Left renal cortex interstitium (tissue), 4 donors: ENCODE measurements at places on chromosomes 7 and 10. TPM values are rescaled to one million over a fixed set of nuclear protein-coding genes. Genes with fewer than 3 reads are reported as not detected.

DNA sequence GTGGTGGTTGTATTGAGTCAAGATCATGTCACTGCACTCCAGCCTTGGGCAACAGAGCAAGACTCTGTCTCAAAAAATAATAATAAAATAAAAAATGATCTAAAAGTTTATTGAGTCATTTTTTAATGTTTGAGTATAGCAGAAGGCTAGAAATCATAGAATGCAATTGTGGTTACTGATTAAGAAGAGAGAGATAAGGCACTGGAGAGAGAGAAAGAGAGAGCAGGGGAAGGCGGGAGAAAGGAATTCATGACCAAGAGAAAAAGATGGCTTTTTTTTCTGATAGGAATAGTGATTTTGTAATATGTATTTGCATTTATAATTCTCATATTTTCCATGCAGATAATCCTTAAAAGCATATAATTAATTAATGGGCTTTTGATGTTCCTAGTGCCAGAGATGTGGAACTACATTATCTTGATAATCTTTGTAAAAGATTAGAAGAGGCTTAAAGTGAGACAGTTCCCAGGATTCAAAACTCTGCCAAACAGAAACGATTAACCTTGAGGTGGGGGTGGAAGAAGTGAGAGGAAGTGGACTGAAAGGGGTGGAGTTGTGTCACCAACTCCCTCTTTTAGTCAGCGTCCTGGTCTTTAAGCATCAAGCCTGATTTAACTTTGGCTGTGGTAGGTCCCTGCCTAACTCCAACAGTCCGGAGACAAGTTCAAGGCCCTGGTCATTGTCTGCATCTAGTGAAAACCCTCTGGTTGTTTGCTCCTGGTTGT, 76.2 kb downstream of the CHN2 start:
- DNase-seq, result no peak

GRCh38 chr7:34275624-34276023, 370.3 kb downstream of the BMPER start:
- DNase-seq, result no peak

GRCh38 chr7:36343548-36343947, 46.1 kb upstream of the ANLN start:
- no peak for DNase-seq

DNA sequence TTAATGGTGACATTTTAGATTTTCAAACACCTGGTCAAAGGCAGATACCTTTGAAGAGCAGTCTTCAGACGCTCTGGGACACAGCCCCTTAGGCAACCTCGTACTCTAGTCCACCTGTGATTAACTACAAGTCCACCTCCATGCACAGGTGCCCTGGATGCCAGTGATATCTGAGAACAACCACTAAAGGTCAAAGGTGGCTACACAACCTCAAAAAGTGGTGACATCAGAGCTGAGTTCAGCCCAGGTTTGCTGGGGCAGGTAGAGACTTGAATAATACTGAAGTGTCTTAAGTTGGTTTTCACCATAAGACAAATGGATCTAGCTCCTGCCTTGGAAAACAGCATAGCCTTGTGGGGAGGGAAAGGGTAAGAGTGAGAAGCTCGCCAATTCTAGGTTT, 143.4 kb upstream of the ADO start:
- no peak for DNase-seq

GRCh38 chr7:139721821-139722220, 56.0 kb downstream of the HIPK2 start:
- no peak for DNase-seq

GRCh38 chr10:34830217-34830822, 15.2 kb upstream of the PARD3 start:
- DNase-seq, result no peak

- no peak for DNase-seq
These were observed 105.6 kb downstream of the CTBP2 start for GRCh38 chr10:125054669-125055268.

DNA sequence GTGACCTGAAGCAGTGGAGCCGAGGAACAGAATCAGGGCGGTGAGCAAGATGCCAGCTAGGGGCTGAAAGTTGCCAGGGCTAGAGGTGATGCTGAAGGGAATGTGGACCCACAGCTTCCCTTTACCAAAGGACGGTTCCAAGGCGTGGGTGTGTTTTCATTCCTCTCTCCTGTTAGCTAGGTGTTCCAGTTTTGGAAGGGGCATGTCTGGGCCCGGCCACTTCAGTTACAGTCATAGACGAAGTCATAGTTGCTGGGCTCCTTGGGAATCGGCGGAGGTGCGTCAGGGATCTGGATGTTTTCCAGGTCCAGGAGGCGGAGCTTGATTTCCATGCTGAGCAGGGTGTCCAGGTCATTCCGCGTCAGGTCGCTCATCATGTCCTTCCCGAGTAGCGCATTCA, 131.0 kb upstream of the AOAH start:
- DNase-seq, result no peak

- no peak for DNase-seq
These were observed 146.6 kb downstream of the BMS1 start for GRCh38 chr10:42929236-42929635.

GRCh38 chr7:44103923-44104859, at the start of gene AEBP1:
TSS of gene AEBP1 (plus strand) at chr7:44104345. CDS start at chr7:44104666, 321 bp downstream.
- DNase-seq, result no peak

- DNase-seq, result no peak
These were observed 3.4 kb downstream of the PRXL2A start for GRCh38 chr10:80411681-80412220.

DNA sequence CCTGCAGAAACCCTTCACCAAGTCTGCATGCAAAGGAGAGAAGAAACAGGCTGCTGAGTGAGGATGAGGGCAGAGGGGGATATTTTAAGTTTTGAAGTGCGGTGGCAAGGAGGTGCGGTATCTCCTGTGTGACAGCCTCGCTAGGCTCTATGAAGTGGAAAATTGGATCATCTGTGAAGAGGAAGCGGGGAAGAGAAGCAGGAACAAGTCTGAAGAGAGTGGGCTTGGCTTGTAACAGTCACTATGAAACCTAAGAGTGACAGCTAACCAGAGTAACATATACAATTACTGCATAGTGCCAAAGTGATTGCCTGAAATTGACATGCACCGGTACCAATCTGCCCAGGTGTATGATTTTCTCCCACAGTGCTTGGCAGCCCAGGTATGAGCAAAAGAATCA, 287.5 kb upstream of the KLF14 start:
- no peak for DNase-seq

- no peak for DNase-seq
These were observed 61.1 kb downstream of the GRK5 start for GRCh38 chr10:119268428-119268827.

GRCh38 chr7:90672210-90672609, 76.1 kb downstream of the CDK14 start:
- DNase-seq, result no peak

GRCh38 chr7:83429493-83429892, 219.4 kb downstream of the SEMA3E start:
- DNase-seq, result no peak

DNA sequence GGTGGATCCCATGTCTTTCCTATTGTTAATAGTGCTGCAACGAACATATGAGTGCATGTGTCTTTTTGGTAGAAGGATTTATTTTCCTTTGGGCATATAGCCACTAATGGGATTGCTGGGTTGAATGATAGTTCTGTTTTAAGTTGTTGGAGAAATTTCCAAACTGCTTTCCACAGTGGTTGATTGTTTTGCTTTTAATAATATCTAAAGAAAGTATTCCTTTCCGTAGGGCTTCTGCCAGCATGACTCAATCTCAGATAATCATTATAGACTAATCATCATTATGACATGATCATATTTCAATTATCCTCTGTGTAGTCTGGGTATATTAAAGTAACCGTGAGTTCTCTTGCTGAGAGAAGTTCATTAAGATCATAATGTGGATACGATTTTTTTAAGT, 110.2 kb upstream of the KMT2E start:
- DNase-seq, result no peak

DNA sequence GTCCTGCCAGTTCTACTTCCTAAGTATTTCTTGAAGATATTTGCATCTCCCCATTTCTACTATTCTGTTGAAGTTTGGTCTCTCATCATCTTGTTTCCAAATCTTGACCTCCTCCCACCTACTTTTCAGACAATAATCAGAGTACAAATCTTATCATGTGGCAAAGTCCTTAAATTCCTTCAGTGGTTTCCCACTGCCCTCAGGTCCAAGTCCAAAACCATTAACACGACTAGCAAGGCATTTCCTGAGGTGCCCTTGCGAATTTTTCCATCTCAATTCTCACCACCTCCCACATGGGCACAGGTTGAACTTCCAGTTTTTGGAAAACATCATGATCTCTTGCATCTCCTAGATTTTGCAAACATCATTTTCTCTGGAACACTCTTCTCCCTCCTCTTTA, 97.2 kb upstream of the CDK1 start:
- no peak for DNase-seq

- peak; percentile 63 for DNase-seq
These were observed 150.2 kb downstream of the REEP3 start for GRCh38 chr10:63671317-63671937.

DNA sequence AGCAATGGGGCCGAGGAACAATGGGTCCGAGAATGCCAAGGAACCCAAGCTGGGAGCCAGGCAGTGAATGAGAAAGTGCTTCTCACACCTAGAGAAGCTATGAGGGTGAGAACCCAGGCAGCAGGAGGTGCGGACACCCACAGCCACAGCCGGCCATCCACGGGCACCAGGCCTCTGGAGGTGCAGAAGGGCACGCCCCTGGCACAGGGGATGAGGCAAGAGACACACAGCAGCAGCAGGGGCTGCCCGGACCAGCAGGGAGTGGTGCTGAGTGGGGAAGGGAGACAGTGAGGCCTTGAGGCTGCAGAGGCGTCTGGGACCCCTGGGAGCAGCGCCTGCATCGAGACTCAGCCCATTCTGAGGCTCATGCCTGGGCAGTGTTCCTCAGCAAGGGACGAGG, 135.3 kb downstream of the MAD1L1 start:
- DNase-seq, result no peak

DNA sequence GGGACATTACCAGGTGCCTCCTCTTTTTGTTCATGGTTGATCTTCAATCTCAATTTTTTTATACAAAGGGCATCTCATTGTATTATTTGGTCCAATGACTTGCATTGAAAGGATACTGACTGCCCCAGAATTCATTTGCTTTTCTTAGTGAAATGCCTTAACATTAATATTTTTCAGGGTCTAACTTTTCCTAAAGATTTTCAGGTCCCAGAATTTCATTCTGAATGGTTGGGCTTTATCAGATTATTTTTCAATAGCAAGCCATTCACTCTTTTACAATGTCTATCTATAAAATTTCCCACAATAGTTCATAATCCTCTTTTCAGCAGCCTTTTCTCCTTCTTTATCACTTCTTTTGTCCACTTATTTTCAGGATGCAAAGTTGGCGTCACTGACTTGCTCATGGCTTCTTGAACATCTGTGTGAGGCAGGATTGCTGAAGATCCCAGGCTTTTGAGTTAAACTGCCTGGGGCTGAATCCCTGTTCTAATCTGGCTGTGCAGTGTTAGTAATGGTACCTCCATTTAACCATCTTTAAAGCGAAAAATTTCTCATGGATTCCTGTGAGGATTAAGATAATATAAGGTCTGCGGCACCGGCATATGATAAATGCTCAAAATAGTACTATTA, 131.7 kb upstream of the HDAC9 start:
- DNase-seq, result no peak

- DNase-seq, result no peak
These were observed 97.9 kb upstream of the KLF14 start for GRCh38 chr7:130831817-130832481.

DNA sequence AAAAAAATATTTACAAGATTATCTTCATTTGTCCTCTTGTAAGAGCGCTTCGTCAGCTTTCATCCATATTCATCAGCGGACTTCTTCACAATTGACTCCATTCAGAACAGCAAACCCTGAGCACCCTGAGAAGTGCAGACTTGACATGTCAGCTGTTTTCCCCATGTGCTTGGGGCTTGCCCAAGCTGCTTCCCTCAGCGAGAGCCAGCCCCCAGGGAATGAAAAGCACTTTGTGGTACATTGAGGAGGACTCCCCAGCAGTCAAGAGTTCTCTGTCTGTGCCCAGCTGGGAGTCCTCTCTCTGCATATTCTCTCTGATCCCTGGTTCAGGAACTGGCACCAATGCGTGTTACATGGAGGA, 22.7 kb downstream of the HKDC1 start:
- DNase-seq, result no peak

DNA sequence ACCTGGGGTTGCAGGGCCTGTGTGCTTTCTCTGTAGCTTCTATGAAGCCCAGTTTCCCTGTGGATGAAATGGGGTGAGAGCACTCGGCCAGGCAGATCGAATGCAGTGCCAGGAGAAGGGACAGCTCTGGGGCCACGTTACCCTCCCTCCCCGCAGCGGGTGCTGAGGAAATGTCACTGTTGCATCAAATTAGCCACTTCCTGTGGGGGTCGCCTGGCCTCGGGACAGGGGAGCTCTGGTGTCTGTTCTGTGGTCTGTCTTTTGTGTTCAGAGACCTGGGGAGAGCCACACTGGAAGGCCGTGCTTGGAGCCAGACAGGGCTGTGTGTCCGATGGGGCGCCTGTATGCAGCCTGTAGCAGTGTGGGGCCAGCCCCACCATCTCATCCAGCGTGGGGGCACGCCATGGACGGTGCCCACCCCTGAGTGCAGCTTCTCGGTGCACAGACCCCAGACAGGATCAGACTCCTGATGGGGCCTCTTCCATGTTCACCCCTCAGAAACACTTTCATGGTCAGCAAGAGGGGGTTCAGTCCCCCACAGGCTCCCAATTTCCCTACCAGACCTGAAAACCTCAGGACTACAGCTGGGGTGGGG, 13.6 kb downstream of the TTYH3 start:
- no peak for DNase-seq

DNA sequence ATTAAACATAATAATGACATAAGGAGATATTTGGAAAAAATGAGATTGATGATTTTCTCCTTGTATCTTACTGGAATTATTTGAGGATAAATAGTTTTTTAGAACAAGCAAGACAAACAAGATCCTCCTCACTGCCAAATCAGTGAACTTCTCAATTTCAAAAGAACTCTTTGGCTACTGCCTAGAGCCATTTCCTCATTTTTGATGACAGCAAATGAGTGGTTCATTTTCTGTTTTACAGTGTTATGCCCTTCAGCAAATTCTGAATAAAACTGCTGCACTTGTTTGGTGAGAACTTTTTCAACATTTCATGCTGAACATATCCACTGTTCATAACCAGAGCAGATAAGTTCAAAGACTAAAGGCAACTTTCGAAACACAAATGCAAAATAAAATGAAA, 42.5 kb upstream of the AHR start:
- DNase-seq, result no peak

GRCh38 chr7:13524076-13524475, 465.4 kb downstream of the ETV1 start:
- no peak for DNase-seq

The MBL2 gene
- not detected for polyA plus RNA-seq

The EBF3 gene
- polyA plus RNA-seq, result 0.89 TPM

The TEX47 gene
- not detected for polyA plus RNA-seq

The ANK3 gene
- 115 TPM for polyA plus RNA-seq

The C10orf90 gene
- 0.39 TPM for polyA plus RNA-seq

The PHYH gene
- polyA plus RNA-seq, result 44.6 TPM

The ZP3 gene
- 3.4 TPM for polyA plus RNA-seq

The TOMM7 gene
- 373 TPM for polyA plus RNA-seq

The MCM10 gene
- polyA plus RNA-seq, result 12.5 TPM

The SLC13A1 gene
- polyA plus RNA-seq, result 23.1 TPM

The CPA4 gene
- polyA plus RNA-seq, result 0.21 TPM
